ENCODE measurements at places on chromosomes 11 and 22.
A peak's percentile ranks its signal among the peaks of the same experiment; 100 is the strongest.

DNA sequence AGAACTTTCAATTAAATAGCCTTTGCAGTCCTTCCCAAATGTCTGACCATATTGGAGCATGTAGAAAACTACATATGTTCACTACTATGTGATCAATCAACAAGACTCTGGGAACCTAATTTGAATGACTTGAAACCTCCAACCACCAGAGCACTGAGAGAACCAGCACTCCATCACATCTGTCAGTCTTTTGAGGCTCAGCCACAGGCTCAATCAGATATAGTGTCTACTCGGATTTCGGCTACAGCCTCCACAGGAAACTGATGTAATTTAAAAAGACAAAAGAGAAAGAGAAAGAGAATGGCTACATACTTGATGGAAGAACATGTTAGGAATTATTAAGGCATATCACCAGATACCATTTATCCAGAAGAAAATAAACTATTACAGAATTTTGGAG, 859.0 kb downstream of the FAM181B start:
- DNase-seq = no peak

GRCh38 chr11:14577835-14578529, 57.8 kb upstream of the PSMA1 start:
- DNase-seq = no peak

- DNase-seq = no peak
These were observed 305.9 kb upstream of the ANO3 start for GRCh38 chr11:26026078-26026477.

GRCh38 chr11:24233041-24233440, 263.8 kb upstream of the LUZP2 start:
- DNase-seq = no peak

GRCh38 chr22:24989541-24989951, 37.0 kb downstream of the KIAA1671 start:
- DNase-seq = no peak

DNA sequence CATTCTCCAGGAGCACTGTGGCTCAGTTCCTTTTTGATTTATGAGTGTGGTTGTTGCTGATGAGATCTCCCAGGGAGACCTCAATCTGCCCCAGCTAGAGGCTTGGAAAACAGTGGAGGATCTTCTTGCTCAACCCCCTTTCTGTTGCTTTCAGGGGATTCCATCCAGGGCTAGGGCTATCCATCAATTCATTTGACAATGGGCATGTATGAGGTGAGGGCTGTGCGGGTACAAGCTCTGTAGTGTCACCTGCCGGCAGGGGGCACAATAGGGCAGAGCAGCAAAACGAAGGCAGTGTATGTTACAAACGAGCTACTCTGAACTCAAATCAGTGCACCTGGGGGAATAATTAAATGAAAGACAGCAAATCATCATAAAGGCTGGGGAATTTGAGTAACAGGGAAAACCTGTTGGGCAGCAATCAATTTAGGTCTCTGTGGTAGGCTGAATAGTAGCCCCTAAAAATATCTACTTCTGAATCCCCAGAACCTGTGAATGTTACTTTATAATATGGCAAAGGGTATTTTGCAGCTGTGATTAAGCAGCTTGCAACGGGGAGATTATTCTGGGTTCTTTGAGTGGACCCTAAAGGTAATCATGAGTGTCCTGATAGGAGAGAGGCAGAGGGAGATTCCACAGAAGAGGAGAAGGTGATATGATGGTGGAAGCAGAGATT, 170.3 kb upstream of the ZBED5 start:
- DNase-seq = peak; percentile 31

GRCh38 chr11:19774817-19775580, 62.4 kb downstream of the NAV2 start:
- DNase-seq = no peak

DNA sequence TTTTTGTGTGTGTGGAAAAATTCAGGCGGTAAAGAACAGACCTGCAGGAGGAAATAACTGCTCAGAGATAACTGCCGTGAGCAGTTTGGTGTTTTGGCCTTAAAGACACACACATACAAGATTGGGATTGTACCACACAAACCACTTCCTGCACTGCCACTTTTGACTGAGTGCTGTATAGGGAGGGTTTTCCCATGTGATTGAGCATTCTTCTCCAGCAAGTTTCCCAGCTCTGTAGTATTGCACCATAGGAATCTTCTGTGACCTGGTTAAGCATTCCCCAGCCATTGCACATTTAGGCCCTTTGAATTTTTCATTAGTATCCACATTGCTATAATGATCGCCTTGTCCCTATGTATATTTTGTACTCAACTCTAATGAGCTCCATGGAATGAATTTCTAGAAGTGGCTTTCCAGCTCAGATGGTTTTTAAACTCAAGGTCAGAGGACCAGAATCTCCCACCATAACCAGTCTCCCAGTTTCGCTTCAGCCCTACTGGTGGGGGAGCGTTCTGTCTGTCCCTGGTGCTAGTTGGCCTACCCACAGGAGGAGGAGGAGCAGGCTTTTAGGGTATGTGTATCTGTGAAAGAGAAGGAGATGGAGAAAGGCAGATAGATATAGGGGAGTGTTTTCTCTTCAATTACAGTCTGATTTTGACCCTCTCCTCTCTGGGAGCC, 9.3 kb downstream of the CD82 start:
- DNase-seq = no peak

DNA sequence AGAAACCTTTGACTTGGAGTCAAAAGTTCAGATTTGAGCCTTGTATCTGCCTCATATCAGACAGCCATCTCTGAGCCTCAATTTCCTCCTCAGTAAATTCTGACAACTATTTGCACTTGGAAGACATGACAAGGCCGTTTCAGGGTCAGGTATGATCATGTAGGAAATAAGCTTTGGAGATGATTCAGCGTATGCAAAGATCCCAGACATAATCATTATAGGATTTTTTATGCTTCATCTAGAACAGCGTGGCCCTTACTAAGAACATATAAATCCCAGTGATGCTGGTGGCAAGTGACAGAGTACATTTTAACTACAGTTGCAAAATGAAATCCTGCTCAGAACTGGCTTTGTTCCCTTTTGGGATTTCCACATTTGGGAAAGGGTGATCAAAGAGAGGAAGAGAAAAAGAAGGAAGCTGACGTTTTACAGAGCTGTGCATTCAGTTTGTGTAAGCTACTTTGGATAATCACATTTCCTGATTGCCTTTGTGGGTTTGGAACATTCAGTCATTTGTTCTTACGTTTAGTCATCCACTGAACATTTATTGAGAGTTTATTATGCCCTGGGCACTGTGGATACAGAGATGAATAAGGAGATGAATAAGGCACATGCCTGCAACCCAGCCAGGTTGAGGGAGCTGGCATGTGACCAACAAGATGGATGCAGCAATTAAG, 81.9 kb upstream of the HEPHL1 start:
- no peak for DNase-seq

GRCh38 chr22:46274381-46274780, 6.6 kb downstream of the TTC38 start:
- DNase-seq = no peak

DNA sequence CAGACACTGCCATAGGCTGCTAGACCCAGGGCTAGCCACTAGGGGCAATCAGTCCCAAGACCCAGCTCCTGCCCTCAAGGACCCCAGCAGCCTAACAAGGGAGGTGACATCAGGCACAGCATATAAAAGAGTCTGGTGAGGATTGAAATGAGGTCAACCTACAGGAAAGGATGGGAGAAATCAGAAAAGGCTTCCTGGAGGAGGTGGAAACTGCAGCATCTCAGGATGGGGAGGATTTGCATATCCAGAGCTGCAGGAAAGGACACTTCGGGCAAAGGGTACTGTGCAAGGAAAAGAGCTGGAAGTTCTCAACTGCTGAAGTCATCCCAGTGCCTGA, 2.9 kb upstream of the ARFGAP2 start:
- DNase-seq = no peak

GRCh38 chr11:10564696-10565318, 3.7 kb downstream of the LYVE1 start:
- no peak for DNase-seq

- DNase-seq = no peak
These were observed 32.2 kb downstream of the ELMOD1 start for GRCh38 chr11:107623183-107623582.

- no peak for DNase-seq
These were observed 17.9 kb downstream of the LINC01488 start for GRCh38 chr11:69499186-69499917.

DNA sequence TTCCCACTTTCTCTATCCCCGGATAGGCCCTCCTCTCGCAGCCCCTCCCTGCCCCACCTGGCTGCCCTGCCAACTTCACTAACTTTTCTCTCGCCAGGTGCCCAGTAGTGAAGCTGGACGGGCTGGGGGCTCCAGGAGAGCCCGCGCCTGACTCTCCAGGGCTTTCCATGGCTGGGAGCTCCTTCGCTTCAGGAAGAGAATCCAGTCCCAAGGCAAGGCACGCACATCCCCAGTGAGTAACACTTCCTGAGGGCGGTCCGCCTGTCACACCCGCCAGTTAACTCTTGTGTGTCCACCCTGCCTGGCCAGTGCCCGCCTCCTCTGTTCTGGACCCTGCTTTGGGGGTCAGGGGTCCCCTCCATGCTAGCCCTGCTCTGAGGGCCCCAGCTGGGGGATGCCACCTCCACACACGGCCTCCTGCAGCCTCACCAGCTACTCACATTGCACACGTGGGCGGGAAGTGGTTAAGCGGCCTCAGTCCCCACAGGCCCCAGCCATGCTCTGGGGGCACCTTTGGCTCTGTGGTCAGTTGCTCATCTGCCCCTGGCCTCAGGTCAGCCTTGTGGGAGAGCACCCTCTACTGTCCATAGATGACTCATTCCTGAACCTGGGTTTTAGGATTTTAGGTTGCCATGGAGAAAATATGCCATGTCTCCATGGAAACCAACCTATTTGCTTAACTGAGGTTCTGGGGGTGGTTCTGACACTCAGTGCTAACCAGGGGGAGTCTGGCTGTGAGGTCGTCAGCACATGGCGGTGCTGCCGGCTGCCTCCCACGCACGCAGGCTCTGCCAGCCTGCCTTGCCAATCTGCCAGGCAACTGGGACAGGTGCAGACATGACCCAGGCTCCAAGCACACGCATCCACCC, at the start of gene RIN1:
TSS of gene RIN1 (minus strand) at position 201 of the 869 bp plus-strand sequence. CDS start at position 169, 32 bp downstream.
- no peak for DNase-seq

DNA sequence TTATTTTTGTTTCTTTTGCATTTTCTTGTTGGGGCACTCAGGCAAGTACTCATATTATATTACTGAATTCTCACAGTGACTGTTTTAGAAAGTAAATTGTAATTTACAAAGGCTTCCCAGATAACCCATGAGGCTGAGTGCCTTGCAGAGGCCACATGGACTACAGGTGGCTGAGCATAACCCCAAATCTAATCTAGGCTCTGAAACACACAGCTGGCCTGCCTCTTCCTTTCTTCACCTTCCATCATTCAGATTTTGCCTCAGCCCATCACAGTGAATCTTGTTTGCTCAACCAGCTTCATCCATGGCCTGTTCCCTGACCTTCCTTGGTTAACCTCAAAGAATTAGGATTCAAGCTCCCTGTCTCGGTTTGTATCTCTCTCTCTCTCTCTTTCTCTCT, 78.5 kb upstream of the PRDM11 start:
- no peak for DNase-seq

DNA sequence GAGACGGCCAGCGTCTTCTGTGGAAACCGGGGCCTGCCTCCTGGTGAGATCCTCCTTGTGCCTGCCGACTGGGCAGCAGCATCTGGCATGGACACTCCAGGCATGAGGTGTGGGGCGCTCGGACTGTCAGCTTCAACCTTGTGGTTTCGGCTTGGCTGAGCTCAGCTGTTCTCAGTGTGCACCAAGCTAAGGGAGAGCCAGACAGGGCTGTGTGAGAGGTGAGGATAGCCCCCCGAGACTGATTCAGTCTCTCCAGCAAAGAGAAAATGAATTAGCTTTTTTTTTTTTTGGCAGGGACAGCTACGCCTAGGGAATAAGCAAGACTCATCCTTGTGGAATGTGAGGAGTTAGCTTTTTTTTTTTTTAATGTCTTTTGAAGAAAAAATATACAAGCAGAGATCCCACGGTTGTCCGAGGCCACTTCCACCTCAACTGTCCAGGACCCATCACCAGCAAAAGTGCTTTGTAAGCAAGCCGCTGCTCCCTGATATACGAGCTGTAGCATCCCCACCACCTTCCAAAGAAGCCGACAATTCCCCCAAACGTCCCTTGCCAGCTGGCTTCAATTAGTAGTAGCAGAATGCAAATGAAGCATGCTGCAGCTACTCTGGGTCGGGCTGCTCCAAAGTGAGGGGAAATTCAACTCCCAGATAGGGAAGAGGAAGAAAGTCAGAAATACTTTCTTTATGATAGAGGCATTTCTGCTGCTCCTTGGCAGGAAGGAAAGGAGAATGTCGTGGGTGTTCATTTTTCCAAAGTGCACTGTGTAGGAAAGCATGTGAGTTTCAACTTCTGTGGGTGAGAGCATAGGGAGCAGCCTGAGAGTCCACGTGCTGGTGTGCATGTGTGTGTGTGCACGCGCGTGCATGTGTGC, 9.7 kb upstream of the THY1 start:
- DNase-seq = no peak

- no peak for DNase-seq
These were observed 38.5 kb downstream of the SBF2 start for GRCh38 chr11:10255388-10256125.

- DNase-seq = no peak
These were observed 14.4 kb upstream of the PVALB start for GRCh38 chr22:36831206-36831605.

GRCh38 chr11:62842171-62842741, 2.9 kb upstream of the WDR74 start:
- DNase-seq = no peak

- no peak for DNase-seq
These were observed 1.0 kb downstream of the FUT4 start for GRCh38 chr11:94544646-94545263.

GRCh38 chr22:37275622-37276021, 6.7 kb upstream of the CYTH4 start:
- no peak for DNase-seq

- DNase-seq = no peak
These were observed 245.8 kb downstream of the KIRREL3 start for GRCh38 chr11:126754591-126755426.

GRCh38 chr11:29395555-29396072, 621.2 kb downstream of the KCNA4 start:
- no peak for DNase-seq

GRCh38 chr11:121389651-121390050, 62.5 kb upstream of the SORL1 start:
- no peak for DNase-seq

DNA sequence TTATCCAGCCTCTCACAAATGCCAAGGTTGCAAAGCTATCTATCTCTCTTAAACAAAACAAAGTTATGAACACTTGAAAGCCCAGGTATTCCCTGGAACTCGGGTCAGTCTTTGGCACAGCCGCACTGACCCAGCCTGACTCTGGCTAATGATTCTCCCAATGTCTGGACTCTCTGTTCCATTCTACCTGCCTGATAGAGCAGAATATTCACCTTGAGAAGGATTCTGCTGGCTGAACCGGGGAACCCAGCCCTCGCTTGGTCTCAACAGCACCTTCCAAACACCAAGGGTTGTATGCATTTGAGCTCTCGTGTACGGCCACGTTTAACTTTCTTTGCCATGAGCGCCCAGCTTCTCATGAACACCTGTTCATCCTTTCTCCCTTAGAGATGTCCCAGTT, 116.8 kb downstream of the ZBTB16 start:
- no peak for DNase-seq

All from stimulated activated CD8-positive, alpha-beta memory T cell treated with anti-CD3 and anti-CD28 coated beads, Interleukin-4, amount 100 ng/mL, for 1 hour (primary cell).